ENCODE measurements at places on chromosomes 7 and 10.
A peak's percentile ranks its signal among the peaks of the same experiment; 100 is the strongest.

GRCh38 chr7:128809363-128809762 lies 17.6 kb downstream of the CCDC136 start:
- DNase-seq = no peak

GRCh38 chr7:129479831-129480230 lies 22.5 kb upstream of the SMKR1 start:
- DNase-seq = no peak

DNA sequence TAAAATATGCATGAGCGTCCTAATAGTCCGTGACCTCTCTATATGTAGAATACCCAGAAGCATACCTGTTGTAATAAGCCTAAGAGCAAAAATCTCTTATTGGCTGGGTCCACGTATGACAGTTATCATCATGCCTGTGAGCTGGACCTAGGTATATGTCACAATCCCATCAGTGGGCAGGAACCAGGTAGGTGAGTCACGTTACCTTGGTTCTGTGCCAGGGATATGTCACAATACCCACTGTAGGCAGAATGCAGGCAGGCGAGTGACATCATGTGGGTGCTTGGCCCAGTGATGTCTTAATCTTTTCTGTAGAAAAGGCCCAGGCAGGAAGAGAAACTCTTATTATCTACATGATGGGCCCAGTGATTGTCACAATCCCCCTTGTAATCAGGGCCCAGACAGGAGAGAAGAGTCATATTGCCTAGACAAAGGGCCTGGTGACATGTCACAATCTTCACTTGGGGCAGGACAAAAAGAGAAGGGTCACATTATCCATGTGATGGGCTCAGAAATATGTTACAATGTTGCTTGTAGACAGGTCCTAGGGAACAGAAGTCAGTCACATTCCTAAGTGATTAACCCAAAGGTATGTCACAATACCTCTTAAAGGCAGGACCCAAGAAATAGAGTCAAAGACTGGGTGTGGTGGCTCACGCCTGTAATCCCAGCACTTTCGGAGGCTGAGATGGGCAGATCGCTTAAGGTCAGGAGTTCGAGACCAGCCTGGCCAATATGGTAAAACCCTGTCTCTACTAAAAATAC lies 12.9 kb upstream of the ZNF736 start:
- DNase-seq = no peak

DNA sequence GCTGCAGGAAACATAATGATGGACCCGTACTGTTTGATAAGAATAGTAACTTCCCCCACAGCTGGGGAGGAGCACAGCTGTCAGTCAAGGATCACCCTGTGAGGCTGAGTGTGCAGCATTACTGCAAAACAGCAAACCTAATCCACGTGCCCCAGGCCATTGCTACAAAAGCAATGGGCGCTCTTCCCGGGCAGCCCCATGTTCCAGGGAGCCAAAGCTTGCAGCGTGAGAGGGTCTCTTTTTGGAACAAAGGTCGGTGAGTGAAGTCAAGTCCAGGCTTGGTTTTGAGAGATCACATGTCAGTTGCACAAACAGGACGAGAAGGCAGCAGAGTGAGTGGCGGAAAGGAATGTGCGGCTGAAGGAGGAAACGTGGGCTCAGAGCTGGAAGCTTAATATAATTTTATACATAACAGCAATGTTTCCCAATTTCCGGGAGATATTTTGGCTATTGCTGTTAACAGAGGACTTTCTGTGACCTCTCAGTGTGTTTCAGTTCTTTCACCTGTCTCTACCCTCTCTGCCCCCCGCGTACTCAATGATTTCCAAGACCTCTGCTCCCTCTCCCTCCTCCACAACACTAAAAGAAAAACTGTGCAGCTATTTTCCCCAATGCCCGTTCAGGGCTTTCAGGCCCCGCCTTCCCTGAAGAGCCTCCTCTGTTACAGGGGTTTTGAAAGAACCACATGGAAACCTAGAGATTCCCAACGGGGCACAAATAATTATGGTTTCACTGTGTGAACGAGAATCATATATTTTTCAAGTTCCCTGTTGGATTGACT lies 128.9 kb downstream of the MTPAP start:
- no peak for DNase-seq

DNA sequence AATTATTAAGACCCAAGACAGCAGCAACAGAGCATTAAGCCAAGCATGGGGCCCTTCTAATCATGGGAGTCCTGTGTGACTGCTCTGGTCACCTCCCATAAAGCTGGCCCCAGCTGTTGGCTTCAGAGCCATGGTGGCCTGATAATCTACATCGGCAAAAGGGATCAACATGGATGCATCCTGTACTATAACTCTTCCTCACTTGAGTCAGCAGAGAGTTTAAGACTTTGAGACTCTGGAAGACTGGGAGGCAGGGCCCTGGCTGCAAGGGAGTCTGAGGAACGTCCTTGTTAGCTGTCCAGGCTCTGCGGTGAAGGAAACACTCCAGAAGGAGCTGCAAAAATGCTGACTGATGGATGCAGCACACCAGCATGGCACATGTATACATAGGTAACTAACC lies 95.0 kb upstream of the KIAA1217 start:
- DNase-seq = no peak

DNA sequence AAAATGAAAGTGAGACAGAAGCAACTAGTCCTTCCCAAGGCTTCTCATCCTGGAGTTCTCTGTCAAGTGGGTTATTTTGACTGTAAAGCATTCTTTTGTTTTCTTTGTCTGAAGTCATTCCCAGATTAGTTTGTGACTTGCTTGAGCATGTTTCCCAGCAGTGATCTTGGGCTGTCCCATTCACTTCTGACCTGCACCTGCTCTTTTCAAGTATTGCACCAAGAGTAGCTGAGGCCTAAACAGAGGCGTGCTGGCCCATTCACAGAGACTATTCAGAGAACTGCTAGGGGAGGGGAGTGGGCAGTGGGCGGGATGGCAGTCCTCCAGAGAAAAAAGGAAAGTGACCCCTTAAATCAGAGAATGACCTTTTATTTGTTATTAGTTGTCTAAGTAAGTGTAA lies 61.3 kb downstream of the CACNA2D1 start:
- DNase-seq = no peak

DNA sequence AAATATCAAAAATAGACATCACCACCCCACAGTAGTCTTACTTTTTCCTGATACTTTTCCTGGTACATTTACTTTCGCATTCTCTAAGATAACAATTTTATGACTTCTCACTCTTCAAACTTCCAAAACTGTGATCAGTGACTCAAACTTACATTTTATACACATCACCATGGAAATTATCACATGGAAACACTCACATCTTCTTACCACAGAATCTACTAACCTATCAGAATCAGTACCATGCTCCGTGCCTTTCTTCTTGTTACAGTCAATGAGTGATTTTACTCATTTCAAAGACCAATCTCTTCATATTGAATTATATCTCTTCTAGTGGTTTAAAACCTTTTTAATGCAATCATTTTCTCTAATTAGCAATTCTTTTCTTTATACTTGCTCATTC lies 120.3 kb downstream of the PTEN start:
- DNase-seq = no peak

DNA sequence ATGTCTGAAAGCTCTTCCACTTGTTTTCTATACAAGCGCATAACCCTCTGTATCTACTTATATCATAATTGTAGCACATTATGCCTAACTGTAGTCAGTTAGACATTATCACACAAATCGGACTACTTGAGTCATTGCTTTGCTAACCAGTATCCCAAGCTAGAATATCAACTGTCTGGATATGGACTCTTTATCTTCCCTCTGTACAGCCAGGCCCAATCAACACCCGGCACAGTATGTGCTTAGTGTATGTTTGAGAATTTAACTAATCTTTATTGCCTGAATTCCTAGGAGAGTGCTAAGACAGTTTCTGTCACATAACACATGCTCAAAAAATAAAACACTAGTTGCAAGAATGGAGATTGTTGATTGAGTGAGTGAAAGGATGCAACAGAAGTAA lies 211.2 kb downstream of the ARL4A start:
- DNase-seq = no peak

DNA sequence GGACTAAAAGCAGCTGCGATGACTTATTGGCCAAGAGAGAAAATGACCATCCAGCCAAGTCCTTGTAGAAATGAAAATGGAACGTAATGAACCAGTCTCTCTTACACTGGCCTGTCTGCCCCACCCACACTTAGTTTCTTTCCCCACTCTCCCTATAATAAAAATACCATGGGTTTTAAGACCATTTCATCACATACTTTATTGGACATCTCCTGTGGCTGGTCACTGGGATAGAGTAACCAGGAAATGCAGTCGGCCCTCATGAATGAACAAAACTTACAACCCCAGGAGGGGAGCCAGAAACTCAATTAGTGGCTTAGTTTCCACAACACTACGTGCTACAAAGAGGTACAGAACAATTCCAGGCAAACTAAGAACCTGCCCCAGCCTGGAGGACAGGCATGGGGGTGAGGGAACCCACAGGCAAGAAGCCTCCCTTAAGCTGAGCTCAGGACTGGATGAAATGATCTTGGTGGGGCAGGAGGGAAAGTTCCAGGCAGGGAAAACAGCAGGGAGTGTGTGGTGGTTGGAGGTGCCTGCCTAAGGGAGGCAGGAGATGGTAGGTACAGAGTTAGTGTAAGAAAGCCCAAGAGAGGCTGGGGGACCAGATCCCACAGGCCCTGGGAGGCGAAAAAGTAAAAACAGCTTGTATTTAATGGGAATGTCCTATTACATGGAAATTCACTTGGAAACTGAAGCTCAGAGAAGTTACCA lies 29.6 kb downstream of the MKI67 start:
- peak; percentile 77 for DNase-seq

DNA sequence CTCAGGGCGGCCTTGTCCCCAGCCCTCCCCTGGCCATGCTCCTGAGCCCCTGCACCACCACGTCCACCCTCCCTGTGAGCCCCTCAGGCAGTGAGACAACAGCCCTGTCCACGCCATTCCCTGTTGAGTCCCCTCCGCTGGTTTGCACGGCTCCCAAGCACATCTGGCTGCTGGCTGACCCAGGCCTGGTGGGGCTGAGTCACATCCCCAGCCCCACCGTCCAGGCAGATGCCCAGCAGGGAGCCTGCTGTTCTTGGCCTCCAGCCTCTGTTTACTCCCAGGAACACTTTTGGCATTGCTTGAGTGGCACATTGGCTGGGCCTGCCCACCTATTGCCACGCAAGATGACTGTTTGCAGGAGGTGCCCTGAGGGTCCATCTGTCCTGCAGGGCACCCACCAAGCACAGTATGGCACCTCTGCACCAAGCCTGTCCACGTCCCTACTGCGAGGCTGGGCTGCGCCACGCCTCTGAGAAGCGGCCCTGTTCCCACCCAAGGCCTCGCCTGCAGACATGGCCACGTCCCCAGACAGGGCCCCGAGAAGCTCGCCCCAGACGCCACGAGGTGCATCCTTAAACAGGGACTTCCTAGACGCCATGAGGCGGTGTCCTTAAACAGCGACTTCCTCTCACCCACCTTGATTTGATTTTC lies 48.4 kb upstream of the INPP5A start:
- no peak for DNase-seq

- no peak for DNase-seq
Observed at GRCh38 chr7:133040674-133041073, 41.2 kb downstream of the CHCHD3 start.

- no peak for DNase-seq
Observed at GRCh38 chr7:23175938-23176337, 5.9 kb upstream of the NUP42 start.

- no peak for DNase-seq
Observed at GRCh38 chr7:133345690-133346421, 93.0 kb downstream of the EXOC4 start.

DNA sequence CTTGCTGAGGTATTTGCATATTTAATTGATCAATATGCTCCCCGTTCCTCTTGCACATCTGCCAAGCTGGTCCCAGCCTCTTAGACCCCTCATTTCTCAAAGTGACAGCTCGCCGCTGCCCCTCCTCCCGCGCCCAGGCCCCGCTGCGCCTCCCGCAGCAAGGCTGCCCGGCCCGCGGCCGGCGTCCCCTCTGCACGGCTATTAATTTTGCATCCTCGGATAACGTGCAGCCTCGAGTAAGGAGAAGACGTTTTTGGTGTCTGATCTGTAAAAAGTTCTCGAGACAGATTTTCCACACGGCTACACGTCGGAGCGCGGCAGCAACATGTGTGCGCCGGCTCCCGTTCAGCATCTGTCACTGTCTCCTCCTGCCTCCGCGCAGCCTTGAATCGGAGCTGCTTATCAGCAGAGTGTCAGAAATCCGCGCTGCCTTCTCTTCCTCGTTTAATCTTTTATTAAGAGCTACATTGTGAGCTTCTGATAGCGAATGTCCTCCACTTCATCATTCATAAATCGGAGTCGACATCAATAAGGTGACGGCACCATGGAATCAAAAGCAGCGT lies 65.3 kb downstream of the EBF3 start:
- DNase-seq = no peak

- DNase-seq = no peak
Observed at GRCh38 chr7:39421661-39422060, 144.5 kb upstream of the YAE1 start.

DNA sequence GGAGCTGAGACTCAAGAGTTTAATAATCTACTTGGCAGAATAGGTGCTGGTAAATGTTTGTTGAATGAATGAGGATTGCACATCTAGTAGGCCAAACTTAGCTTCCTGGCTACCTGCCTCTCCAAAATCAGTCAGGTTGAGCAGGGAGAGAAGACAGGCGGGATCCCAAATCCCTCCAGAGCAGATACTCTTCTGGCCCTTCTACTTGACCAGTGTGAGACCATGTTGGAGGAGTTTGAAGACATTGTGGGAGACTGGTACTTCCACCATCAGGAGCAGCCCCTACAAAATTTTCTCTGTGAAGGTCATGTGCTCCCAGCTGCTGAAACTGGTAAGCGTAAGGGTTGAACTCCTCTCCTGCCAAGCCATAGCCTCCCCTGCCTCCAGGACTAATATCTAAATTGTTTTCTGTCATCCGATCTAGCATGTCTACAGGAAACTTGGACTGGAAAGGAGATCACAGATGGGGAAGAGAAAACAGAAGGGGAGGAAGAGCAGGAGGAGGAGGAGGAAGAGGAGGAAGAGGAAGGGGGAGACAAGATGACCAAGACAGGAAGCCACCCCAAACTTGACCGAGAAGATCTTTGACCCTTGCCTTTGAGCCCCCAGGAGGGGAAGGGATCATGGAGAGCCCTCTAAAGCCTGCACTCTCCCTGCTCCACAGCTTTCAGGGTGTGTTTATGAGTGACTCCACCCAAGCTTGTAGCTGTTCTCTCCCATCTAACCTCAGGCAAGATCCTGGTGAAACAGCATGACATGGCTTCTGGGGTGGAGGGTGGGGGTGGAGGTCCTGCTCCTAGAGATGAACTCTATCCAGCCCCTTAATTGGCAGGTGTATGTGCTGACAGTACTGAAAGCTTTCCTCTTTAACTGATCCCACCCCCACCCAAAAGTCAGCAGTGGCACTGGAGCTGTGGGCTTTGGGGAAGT lies 2.2 kb upstream of the MBLAC1 start:
- DNase-seq = no peak

DNA sequence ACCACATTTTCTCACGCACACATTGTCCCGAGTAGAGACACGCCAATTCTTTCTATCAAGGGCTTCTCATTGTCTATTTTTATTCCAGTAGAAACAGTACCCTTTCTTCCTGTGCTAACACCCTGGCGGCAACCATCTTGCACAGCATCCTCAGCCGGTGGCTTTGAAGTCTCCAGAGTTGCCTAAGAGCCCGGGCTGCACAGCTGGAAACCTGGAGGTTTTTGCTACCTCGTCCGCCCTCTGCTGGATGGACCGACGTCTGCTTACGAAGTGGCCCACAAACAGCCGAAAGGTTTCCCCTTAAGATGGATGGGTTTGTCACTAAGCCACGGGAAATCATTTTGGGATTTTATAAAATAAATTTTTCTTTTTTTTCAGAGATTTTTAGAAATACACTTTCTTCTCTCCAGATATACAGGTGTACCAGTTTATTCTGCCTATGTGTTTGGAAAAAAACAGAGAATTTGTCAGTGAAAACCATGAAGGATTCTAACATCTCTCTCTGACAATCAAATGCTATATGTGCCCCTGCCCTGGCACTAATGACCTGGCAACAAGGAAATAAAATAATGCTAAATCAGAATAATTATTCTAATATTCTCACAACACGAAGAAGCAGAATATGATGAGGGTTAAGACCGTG lies 81.8 kb upstream of the FAM204A start:
- peak; percentile 79 for DNase-seq
